NCI-H2171 treated with DMSO at 0.1 percent for 48 hours (cell line): ENCODE measurements at places on chromosomes 3 and 15.

DNA sequence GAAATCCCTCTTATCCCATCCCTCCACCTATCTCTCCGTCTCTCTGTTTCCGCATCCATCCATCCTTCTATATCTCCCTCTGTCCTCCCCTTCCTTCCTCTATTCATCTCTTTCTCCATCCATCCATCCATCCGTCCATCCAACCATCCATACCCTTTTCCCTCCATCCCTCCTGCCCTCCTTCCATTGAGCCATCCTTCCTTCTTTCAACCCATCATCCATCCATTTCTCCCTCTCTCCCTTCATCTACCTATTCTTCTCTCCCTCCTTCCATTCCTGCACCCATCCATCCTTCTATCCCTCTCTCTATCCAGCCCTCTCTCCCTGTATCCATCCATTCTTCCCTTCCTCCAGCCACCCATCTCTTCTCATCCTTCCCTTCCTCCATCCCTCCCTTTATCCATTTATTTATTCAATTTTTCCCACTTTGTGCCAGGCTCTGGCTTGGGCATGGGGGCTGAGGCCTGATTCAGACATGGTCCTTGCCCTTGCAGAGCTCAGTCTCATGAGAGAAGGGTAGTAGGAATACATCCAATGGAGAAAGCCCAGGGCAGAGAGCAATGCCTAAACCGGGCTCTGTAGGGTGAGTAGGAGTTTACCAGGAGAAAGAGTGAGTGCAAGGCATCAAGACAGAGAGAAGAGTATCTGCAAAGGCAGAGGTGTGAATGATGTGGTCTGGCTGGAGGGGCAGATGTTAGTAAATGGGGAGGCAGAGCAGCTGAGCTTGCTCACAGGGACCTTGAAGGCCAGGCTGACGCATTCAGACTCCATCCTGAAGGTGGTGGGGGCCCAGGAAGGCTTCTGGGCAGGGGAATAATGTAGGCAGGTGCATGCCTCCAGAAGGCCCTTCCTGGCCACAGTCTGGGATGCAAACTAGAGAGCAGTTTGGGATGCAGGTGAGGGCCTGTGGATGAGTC, 19.5 kb upstream of the FBLN2 start:
- no peak for DNase-seq

DNA sequence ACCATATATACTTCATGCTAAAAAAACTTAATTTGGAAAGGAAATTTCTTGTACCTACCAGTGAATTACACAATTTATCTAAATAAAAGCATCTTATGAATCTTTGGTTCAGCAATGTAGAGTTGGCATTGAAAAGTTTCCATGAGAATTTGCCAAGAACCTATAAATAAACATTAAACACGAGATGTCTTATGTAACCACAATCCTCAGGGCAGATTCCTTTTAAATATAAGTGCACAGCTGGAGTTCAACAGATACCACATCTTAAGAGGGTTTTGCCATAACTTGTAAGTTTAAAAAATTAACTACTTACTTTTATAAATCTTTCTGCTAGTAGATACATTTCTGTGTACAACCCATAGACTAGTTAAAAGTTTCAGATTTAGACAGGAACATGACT, 499.3 kb upstream of the ARRDC4 start:
- DNase-seq: no peak

DNA sequence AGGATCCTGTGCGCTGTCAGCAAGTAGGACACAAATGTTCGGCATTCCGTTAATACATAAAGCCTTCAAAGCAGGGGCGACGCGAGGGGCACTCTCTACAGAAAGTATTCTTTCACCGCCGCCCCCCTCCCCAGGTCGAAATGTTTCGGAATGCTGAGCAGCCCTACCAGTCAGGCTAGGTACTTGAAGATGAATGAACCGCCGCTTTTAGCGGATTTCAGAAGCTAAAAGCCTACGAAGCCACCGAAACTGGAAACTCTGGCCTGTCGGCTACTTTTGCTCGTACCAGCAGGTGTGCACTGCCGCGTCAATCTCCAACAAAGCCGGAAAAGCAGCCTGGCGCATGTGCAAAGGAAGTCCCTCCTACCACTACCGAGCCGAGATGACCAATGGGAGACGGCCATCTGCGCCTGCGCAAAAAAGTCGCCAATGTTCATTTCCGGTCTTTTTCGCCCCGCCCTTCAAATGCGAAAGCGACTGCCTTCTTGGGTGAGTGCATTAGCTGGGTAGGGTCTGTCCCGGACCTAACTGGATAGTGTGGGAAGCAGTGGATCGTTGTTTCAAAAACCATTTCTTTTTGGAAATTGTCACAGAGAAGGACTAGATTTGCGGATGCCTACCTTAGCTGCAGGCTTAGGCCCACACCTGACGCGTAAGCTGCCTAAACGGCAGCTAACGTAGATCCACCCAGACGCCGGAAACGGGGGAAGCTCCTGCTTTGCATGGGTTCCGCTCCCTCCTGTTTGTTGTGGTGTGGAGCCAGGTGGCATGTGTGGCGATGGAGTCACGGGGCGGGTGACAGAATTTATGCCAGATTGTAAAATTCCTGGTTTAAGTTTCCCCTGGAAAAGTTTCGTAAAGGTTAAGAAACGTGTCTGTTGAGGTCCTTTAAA, at the start of gene WDR5B:
WDR5B (minus strand) TSS at position 301 of the 893 bp plus-strand sequence. CDS start 534 bp downstream, outside the sequence.
- DNase-seq: no peak

- DNase-seq: no peak
These were observed 77.4 kb upstream of the PRR20G start for GRCh38 chr3:127365163-127365798.

DNA sequence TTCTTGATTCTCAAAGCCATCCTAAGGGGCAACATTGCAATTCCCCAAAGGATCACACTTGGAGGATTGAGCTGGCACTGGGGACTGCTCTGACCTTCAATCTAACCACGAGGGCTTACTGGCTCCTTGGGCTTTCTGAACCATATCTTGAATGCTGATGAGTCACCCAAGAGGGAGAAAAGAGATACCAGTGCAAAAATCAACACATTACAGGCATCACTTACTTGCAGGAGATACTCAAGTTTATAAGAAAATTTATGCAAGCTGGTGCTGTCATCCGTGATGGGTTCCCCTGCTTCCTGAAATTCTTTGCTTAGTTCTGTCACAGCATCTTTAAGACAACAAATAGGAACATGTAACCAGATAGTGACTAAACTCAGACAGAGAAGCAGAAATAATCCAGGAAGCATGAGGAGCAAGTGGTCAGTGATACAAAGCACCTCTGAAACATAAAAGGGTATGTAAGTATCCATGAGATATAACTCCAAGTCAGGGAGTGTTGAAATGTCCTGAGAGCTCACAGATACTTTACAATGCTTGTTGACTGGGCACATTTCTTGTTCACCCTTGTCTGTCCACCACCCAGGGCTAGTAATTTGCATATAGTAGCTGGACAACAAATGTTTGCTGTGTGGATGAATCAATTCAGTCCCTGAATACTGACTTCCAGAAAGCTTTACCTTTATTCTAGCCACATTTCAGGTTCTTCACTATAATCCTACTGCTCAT, 14.1 kb downstream of the FYCO1 start:
- no peak for DNase-seq

- no peak for DNase-seq
These were observed 151.0 kb downstream of the CPNE4 start for GRCh38 chr3:131883711-131884407.
